Bronchus fibroblast of lung (primary cell): ENCODE measurements at places on chromosomes 5 and 9. TPM values are rescaled to one million over a fixed set of nuclear protein-coding genes. Genes with fewer than 3 reads are reported as not detected.

PHF24 gene
- 0.17 and 0.74 TPM in 2 replicates for total RNA-seq

B4GALT7 gene
- 40.7 and 43.5 TPM in 2 replicates for total RNA-seq

SLC6A3 gene
- total RNA-seq = not detected in 2 replicates

CD14 gene
- 0.17 TPM in 1 of 2 replicates, not detected in the other for total RNA-seq

GZMA gene
- total RNA-seq = not detected in 2 replicates

ZNF366 gene
- not detected in 2 replicates for total RNA-seq

TRIM32 gene
- total RNA-seq = 14.1 and 15.0 TPM in 2 replicates

TXNDC8 gene
- total RNA-seq = not detected in 2 replicates

KCNIP1 gene
- total RNA-seq = not detected in 2 replicates

SEMA6A gene
- total RNA-seq = 0.15 and 0.50 TPM in 2 replicates
